ENCODE measurements at places on chromosomes 2 and 18.

DNA sequence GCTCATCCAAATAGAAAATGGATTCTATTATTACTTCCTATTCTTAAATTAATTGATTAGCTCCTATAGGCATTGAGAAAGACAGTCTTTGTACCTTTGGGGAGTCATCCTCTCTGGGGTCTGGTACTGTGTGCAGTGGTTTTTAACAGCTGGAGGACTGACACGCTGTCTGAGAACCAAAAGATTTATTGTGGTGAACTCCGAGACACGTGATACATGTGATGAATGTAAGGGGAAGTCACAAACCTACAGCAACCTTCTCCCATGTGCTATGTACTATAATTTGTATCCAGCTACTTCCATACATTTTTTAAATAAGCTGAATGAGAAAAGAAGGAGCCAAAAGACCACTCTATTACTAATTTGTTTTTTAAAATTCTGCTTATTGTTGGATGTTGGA is 133.7 kb downstream of the GALNT3 start:
- DNase-seq, result no peak

- DNase-seq, result no peak
Measured at GRCh38 chr2:620471-621302, 56.5 kb downstream of the TMEM18 start.

- no peak for DNase-seq
Measured at GRCh38 chr18:11327391-11328009, 178.1 kb upstream of the PIEZO2 start.

DNA sequence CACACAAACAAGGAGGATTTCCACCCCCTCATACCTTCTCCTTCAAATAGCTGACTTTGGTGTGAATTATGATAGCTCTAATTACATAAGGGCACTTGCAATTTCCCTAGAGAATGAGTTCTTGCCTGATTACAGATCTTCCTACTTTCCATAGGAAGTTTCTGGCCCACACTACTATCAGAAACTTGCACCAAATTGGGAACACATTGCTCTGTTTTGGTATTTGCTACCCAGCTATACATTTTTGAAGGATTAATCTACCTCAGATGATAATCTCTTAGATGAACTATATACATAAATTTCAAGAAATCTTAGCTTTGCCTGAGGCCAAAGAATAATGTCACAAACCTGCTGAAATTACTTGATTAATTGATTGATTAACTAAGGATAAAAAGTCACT is 4.9 kb downstream of the DCC start:
- DNase-seq, result no peak

DNA sequence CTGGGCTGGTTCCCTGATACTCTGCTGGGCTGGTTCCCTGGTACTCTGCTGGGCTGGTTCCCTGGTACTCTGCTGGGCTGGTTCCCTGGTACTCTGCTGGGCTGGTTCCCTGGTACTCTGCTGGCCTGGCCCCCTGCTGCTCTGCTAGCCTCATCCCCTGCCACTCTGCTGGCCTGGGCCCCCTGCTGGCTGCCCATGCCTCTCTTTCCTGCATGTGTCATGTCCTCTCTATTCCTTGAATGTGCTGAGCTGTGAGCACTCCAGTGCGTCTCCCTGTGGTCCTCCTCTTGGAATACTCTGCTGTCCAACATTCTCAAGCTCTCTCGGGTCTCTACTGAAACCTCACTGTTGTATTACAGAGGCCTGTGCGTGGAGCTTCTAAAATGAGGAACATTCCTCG is 216.3 kb downstream of the RNF144A start:
- DNase-seq, result no peak

DNA sequence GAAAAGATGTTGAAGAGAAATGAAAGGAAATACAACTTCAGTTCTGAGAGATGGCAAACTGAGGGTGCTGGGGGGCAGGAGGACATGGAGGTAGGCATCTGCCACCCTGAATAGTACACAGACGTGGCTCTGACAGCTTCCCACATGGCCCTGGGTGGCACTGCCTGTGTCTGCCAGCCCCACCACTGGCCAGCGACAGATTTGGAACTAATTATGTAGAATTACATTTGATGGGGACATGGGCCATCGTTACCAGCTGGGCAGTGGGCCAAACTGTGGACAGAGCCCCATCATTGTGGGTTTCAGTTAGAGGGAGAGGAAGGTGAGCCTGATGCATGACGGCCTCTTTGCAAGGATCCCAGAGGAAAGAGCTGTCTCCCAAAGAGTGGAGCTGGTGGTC is 216.0 kb upstream of the HAAO start:
- DNase-seq, result no peak

DNA sequence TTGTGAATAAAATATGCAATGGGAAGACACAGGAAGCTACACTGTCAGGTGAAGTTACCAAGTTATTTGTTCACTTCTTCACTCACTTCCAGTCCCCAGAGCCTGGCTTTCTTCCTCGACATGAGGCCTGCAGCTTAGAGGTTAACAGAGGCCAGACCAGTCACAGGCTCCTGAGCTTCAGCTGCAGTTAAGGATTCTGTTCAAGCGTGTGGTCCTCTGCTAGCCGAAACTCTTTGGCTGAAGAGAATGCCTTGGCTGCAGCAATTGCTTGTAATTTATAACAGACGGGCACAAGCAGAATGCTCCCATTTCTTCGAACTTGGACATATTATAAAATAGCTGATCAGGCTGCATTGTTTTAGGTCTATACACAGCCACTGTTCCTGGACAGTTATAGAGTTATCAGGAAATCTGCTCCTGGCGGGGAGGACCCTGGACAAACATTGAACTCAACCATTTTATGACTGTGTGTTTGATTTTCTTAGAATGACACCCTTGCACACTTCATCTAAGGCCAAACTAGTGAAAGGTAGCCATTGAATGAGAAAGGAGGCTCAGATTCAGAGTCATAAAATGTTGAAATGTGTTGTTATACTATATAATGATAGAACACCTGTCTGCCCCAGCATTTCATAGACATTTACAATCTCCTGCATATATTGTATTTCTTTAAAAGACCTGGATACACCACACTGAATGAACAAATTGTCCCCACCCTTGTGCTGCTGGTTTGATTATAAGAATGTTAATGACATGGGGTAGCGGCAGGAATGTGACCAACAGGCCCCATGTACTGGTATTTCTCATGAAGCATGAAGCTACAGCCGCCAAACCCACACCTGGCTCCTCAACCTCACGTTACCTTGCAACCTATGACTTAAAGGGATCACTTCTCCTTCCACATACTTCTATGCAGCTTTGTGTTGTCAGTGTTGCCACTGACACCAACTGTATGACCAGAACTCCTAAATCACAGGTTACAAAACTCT is 153.6 kb downstream of the TDRD15 start:
- DNase-seq, result no peak

- DNase-seq, result no peak
Measured at GRCh38 chr2:238910751-238911351, 63.0 kb downstream of the TWIST2 start.

GRCh38 chr2:210617732-210618330 is 61.4 kb downstream of the CPS1 start:
- DNase-seq, result no peak

DNA sequence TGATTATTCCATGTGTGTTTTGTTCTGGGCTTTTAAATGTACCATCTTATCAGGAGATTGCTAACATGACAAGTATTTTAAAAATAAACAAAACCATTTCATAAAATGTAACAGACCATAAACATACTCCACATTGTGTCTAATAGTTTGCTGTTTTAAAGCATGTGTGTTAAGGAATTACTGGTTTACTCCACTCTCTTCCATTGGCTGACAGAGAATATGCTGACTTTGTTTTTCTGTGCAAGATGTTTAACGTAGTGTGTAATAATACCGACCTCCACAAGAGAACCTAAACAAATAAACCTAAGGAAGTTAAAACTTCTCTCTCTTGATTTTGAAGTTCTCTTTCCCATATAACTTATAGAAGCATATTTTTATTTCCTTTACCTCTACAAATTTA is 17.0 kb upstream of the TMEM18 start:
- DNase-seq, result no peak

GRCh38 chr2:97911922-97912575 is 83.7 kb downstream of the TMEM131 start:
- DNase-seq, result no peak

DNA sequence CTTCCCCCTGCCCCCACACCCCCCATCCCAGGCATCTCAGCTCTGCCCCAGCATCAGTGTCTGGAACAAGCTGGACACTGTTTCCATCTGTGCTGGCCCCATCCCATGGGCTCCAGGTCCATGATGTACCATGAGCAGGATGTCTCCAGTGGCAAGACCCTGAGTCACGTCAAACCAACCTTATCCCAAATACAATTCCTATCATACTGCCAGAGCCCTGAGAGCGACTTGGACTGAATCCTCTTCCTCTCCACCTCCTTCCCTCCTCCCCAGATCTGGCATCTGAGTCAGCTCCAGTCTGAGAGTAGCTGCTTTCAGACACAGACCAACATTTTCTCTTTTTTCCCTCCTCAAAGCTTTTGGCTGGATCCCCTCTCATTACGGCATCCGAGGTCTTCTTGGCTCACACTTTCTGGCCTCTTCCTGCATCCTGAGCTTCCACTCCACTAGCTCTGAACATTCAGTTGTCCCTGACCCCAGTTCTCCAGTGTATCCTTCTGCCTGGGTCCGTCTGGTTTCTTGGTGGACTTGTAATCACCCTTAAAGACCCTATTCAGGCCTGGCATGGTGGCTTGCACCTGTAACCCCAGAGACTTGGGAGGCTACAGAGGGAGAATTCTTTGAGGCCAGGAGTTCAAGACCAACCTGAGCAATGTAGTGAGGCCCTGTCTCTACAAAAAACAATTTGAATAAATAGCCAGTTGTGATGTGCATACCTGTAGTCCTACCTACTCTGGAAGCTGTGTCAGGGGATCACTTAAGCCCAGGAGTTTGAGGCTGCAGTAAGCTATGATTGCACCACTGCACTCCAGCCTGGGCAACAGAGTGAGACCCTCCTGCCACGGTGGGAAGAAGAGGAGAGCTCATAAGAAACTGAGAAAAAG is 68.3 kb downstream of the ACKR3 start:
- no peak for DNase-seq

- no peak for DNase-seq
Measured at GRCh38 chr2:125634662-125635061, 1021.3 kb upstream of the GYPC start.

- no peak for DNase-seq
Measured at GRCh38 chr2:177753682-177754491, 318.7 kb downstream of the PDE11A start.

All from effector CD8-positive, alpha-beta T cell (primary cell).